ENCODE measurements at places on chromosomes 12 and 14. TPM values are rescaled to one million over a fixed set of nuclear protein-coding genes. Genes with fewer than 3 reads are reported as not detected.

DNA sequence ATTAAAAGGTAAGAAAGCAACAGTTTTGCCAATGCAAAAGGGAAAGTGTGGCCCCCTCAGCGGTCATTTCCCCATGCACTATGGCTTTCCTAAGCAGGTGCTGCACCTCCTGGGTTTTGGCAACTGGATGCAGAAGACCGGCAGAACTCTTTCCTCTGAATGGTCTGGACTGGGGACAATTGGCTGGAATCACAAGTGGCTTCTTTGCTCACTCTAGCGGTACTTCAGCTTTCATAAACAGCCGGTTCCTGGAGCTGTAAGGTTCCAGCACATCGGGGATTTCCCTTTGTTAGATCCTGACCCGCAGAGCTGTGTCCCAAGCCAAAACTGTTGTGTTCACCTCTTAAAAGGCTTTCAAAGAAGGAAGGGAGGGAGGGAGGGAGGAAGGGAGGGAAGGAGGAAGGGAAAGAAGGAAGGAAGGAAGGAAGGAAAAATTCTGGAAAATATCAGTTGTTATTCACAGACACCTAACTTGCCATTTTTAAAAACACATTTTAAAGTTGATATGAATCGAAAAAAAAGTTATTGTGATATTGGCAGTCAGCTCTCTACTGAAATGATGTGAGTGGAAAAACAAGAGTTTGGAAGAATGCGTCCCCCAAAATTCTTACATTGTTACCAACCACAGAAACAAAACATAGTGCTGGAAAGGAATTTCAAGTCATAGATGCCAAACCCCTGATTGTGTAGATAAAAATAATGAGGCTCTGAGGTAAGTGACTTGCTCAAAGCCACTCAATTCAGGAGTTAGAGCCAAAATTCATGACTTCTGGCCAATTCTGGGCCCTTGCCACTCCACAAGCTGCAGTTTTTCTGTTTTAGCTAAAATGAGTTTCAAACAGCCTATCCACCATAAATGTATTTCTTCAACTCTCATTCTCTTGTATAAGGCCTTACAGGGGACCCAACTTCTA is 220.6 kb upstream of the HMGA2 start:
- H3K4me3 ChIP-seq, result no peak overlapping the region
- H3K4me1 ChIP-seq, result peaks cover 3% of the 10 kb centered on the region
- H3K27me3 ChIP-seq, result no peaks in the 10 kb centered on the region

- peak; percentile 29 for DNase-seq
- H3K27ac ChIP-seq, result no peak overlapping the region
- no peak overlapping the region for H3K4me3 ChIP-seq
Measured at GRCh38 chr14:59534361-59534987, 42.1 kb downstream of the CCDC175 start.

GRCh38 chr14:33516898-33517436 is 433.9 kb downstream of the EGLN3 start:
- H3K27ac ChIP-seq, result no peak overlapping the region
- H3K36me3 ChIP-seq, result no peaks in the 10 kb centered on the region
- DNase-seq, result no peak
- no peak overlapping the region for H3K4me3 ChIP-seq

DNA sequence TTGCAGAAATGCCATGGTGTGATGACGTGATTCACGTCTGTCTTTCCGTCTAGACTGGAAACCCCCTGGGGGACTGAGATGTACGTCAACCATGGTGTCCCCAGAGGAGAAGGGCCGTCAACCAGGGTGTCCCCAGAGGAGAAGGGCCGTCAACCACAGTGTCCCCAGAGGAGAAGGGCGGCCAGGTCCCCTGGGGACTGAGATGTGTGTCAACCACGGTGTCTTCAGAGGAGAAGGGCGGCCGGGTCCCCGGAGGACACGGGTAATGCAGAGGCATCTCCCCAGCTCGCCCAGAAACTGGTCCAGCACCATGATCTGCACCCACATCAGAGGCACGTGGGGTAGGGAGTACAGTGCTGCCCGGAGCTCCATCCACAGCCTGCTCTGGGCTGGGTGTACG is 30.6 kb upstream of the GALNT9 start:
- H3K4me3 ChIP-seq, result no peak overlapping the region
- no peak overlapping the region for H3K27ac ChIP-seq
- H3K27me3 ChIP-seq, result no peaks in the 10 kb centered on the region
- H3K36me3 ChIP-seq, result no peaks in the 10 kb centered on the region
- DNase-seq, result no peak
- H3K4me1 ChIP-seq, result no peaks in the 10 kb centered on the region

- H3K27ac ChIP-seq, result no peak overlapping the region
- no peak for DNase-seq
- no peaks in the 10 kb centered on the region for H3K4me1 ChIP-seq
- H3K4me3 ChIP-seq, result no peak overlapping the region
- H3K36me3 ChIP-seq, result no peaks in the 10 kb centered on the region
Measured at GRCh38 chr12:81585787-81586186, 173.4 kb downstream of the PPFIA2 start.

- DNase-seq, result no peak
- H3K36me3 ChIP-seq, result no peaks in the 10 kb centered on the region
- H3K27ac ChIP-seq, result no peak overlapping the region
- no peaks in the 10 kb centered on the region for H3K27me3 ChIP-seq
Measured at GRCh38 chr12:68359674-68360073, 27.5 kb upstream of the MDM1 start.

ADCK1 gene
- 8.0 TPM for total RNA-seq

Measured in kidney (tissue), 22 donors.